Stimulated activated CD8-positive, alpha-beta memory T cell treated with anti-CD3 and anti-CD28 coated beads, Interleukin-2, amount 100 ng/mL, for 1 hour (primary cell): ENCODE measurements at places on chromosomes 1 and 21.

- DNase-seq, result no peak
These were observed 291.1 kb downstream of the PCP4 start for GRCh38 chr21:40158366-40158765.

DNA sequence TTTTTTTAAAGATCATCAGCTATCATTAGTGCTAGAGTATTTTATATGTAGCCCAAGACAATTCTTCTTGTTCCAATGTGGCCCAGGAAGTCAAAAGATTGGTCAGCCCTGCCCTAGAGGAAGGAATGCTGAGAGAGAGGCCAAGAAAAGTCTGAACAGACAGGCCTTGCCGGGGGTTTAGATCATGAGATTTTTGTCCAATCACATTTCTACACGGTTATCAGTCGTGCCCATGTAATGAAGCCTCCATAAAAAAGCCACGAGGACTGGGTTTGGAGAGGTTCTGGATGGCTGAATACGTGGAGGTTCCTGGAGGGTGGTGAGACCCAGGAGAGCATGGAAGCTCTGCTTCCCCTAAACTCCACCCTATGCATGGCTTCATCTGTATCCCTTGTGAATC, 24.3 kb upstream of the ENO1 start:
- no peak for DNase-seq

GRCh38 chr1:36380782-36381181, 4.9 kb downstream of the STK40 start:
- DNase-seq, result no peak

- no peak for DNase-seq
These were observed 85.3 kb downstream of the DISP3 start for GRCh38 chr1:11564237-11564636.

DNA sequence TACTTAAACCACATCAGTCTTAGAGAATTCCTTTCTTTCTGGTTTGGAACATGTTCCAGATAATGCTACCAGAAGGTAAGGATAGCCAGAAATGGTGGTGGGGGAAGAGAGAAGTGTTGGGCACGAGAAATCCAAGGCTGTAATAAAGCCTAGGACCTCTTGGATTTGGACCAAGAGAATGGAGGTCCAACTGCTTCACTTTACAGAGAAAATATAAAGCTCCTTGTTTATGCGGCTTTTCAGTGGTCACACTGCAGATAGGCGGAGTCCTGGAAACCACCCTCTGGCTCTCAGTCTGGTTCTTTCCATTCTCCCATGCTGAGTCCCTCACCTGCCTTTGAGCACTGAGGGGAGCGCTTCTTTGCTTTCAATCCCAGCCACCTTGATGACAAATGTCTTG, 87.8 kb downstream of the ADCY10 start:
- no peak for DNase-seq

- DNase-seq, result no peak
These were observed 30.3 kb upstream of the NUF2 start for GRCh38 chr1:163291461-163291860.

DNA sequence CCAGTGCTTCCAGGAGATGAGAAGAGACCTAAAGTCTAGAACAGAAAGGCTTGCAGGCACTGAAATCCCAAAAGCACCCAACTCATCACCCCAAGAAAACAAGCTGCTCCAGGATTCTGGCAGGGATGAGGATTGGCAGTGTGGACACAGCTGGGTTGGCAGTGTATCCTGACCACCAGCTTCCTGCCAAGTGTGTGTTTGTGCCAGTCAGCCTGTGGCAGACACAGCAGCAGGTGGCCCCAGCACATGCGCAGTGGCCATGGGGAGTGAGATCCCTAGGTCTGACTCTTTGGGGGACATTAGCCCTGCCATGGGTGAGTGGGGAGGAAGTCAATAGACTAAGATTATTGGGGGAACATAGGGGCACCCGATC, 8.7 kb upstream of the SNAPIN start:
- DNase-seq, result no peak

- DNase-seq, result no peak
These were observed 204.4 kb upstream of the VAMP3 start for GRCh38 chr1:7566417-7567375.

DNA sequence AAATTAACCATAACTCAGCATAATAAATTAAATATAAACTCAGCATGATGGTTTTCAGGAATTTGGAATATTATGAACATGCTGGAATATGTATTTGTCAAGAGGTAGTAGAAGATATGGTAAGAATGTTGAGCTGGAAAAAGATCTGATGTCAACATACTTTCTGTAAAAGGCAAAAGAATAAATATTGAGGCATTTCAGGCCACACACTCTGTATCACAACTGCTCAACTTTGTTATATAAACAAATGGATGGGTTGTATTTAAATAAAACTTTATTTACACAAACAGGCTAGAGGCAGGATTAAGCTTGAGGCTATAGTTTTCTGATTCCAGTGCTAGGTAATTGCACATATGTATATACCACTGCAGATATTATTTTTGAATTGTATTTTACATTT, 1409.4 kb downstream of the MRPL39 start:
- DNase-seq, result no peak

GRCh38 chr1:228011721-228012311, 5.0 kb downstream of the WNT3A start:
- DNase-seq, result no peak

- DNase-seq, result no peak
These were observed 50.9 kb upstream of the TRABD2B start for GRCh38 chr1:48048064-48048463.

GRCh38 chr1:176789571-176790090, 326.7 kb downstream of the PAPPA2 start:
- no peak for DNase-seq

- DNase-seq, result no peak
These were observed 12.4 kb upstream of the SHISA4 start for GRCh38 chr1:201876148-201876818.

- DNase-seq, result no peak
These were observed 16.9 kb downstream of the AGPAT3 start for GRCh38 chr21:43881935-43882334.

DNA sequence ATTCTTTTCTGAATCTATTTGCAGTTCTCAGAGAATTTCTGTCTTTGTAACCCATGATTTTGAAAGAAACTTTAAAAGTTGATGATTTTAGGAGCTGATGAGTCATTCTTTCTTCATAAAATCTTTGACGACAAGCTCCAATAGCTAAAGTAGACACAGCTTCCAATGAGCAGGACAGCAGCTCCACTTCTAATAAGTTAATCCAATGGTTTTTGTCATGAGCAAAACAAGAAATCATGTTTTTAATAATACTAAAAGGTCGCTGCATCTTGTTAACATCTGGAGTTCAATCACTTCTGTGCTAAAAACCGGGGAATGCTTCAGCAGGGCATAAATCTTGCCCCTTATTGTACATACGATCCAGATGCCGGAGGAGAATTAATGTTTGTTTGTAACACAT, 48.9 kb upstream of the GORAB start:
- DNase-seq, result no peak

DNA sequence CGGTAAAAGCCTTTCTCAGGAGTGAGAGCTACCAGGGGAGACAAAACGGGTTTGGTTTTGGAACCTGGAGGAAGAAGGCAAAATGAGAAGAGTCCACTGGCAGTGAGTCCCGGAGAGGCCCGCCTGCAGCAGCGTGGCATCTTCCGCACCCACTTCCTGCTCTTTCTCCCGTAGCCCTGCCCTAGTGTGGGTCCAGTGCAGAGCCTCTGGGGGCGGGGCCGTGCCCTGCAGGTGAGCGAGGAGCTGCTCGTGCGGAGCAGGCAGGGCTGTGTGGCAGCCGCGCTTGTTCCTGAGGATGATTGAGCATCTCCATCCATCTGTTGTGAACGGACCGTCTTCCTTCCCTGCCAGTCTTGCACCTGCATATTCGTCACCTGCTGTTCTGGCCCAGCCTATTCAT, 66.5 kb downstream of the PEX14 start:
- DNase-seq, result no peak

- no peak for DNase-seq
These were observed 147.2 kb downstream of the CRB1 start for GRCh38 chr1:197415221-197415620.

- no peak for DNase-seq
These were observed 43.1 kb downstream of the PCNX2 start for GRCh38 chr1:233252441-233252840.

DNA sequence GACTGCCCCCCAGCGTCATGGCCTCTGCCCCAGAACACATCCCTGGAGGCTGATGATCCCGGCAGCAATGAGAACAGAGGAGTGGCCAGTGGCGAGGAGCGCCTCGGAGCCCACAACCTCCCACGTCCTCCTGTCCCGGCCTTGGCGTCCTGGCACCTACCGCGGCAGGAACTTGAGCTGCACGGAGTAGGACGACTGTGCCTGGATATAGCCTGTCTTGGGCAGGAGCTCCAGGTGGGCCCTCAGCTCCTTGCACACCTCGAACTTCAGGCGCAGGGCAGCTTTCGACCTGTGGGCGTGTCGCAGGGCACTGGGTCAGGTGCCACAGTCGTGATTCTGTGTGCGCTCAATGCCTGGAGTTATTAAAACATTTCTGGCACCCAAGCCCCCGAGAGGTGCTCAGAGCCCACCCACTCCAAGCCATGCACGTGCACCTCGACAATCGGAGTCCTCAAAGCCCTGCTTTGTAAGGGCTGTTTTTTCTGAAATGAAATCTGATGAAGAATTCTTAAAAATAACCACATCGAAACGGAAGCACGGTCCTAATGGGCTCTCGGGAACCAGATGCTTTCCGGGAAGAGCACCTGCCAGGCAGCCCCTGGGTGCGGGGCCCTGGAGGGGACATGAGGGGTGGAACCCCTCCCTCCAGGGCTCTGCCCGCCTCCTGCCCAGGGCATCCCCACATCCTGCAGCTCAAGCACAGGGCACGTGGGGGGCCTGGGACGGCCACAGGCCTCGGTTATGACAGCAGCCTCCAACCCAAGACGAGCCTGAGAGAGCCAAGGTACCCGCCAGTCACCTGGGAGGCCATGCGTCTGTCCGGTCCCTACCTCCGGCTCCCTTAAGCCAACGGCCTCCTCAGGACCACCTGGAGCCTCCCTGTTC, 23.0 kb upstream of the TMEM52 start:
- no peak for DNase-seq

DNA sequence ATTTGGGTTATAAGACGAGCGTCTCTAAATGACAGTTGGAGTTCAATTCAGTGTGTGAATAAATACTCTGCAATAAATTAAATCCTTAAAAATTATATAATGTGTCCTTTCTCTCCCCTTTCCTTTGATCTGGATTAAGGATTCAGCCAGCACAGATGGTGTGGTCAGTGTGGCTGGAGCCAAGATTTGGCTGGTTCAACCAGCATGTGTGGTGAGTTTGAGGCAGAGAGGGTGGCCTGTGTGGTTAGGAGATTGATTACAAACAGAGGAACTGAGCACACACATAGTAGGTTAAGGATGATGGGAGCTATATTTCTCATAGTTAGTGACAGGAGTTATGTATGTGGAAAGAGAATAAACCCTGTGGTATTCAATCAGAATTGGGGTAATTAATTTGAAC, 14.2 kb upstream of the AMIGO1 start:
- DNase-seq, result no peak

- DNase-seq, result no peak
These were observed 22.7 kb upstream of the FHAD1 start for GRCh38 chr1:15224259-15224869.

GRCh38 chr1:151825204-151825603, 6.4 kb downstream of the RORC start:
- DNase-seq, result no peak

GRCh38 chr21:41209016-41209619, 41.2 kb downstream of the BACE2 start:
- no peak for DNase-seq

DNA sequence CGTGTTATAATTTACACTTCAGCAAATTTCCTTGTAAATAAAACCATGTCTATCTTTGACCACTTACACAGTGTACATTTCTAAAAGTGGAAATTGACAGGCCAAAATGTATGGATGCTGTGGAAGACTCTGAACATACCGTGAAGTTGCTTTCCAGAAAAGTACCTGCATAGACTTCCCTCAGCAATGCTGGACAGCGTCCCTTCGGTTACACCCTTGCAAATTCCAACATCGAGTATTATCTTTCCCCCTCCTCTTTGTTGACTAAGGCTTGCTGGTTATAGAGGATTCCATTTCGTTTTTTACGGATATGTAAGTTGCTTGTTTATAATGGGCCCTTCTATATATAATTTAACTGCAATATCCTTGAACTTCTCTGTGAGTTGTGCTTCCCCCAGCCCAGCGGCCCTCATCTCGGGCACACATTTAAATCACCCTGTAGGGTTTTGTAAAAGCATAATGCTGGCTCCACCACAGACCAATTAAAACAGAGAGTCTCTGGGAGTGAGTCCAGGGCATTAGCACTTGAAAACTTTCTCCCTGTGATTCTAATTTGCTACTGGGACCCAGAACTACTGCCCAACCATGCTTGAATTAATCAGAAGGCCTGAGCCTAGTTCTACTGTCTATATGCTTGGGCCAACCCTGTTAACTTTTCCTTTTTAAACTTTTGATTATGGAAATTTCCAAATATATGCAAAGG, 230.3 kb downstream of the GRIK3 start:
- no peak for DNase-seq
